Epithelial cell of umbilical artery (primary cell): ENCODE measurements at places on chromosomes 1 and 21. TPM values are rescaled to one million over a fixed set of nuclear protein-coding genes. Genes with fewer than 3 reads are reported as not detected.

SPOCD1 gene
- total RNA-seq = 19.8 and 23.6 TPM in 2 replicates

OR2T35 gene
- total RNA-seq = not detected in 2 replicates

KRTAP10-6 gene
- not detected in 2 replicates for total RNA-seq

VWA1 gene
- total RNA-seq = 0.91 and 1.6 TPM in 2 replicates

GUCA2B gene
- not detected in 2 replicates for total RNA-seq

GORAB gene
- total RNA-seq = 8.1 and 11.6 TPM in 2 replicates

HEYL gene
- total RNA-seq = under 0.01 TPM in 1 of 2 replicates, not detected in the other

KIF14 gene
- 8.8 and 10.9 TPM in 2 replicates for total RNA-seq

TGFB2 gene
- 6.8 and 25.4 TPM in 2 replicates for total RNA-seq

LCE2C gene
- not detected in 2 replicates for total RNA-seq

MRPS15 gene
- 82.8 and 97.4 TPM in 2 replicates for total RNA-seq

ATAD3B gene
- 28.1 and 28.3 TPM in 2 replicates for total RNA-seq

PIK3R3 gene
- 5.8 and 12.8 TPM in 2 replicates for total RNA-seq

LRRC38 gene
- total RNA-seq = not detected in 2 replicates

TNFRSF4 gene
- 0.61 and 0.65 TPM in 2 replicates for total RNA-seq

APCS gene
- not detected in 2 replicates for total RNA-seq

LCE6A gene
- not detected in 2 replicates for total RNA-seq

RUNX3 gene
- total RNA-seq = not detected in 2 replicates

DRAXIN gene
- total RNA-seq = 0.15 and 0.97 TPM in 2 replicates

ADCY10 gene
- total RNA-seq = under 0.01 TPM in 2 replicates

PLA2G2C gene
- not detected in 2 replicates for total RNA-seq

OR2L3 gene
- total RNA-seq = under 0.01 TPM in 1 of 2 replicates, not detected in the other

DNM3 gene
- total RNA-seq = 0.76 and 0.97 TPM in 2 replicates

SPRR2F gene
- not detected in 2 replicates for total RNA-seq

RTCA gene
- 49.5 and 53.9 TPM in 2 replicates for total RNA-seq

GBP4 gene
- 3.6 and 13.2 TPM in 2 replicates for total RNA-seq

NCAM2 gene
- 0.97 and 1.4 TPM in 2 replicates for total RNA-seq

AMPD1 gene
- not detected in 2 replicates for total RNA-seq

ESPN gene
- 0.30 and 1.3 TPM in 2 replicates for total RNA-seq

NVL gene
- total RNA-seq = 24.7 and 45.9 TPM in 2 replicates

RNF223 gene
- not detected in 2 replicates for total RNA-seq

IER5 gene
- total RNA-seq = 16.2 and 33.7 TPM in 2 replicates

WDR64 gene
- total RNA-seq = not detected in 2 replicates

CNTN2 gene
- not detected in 2 replicates for total RNA-seq

TSPEAR gene
- not detected in 2 replicates for total RNA-seq

CYP4A22 gene
- not detected in 2 replicates for total RNA-seq

S100A13 gene
- 143 and 172 TPM in 2 replicates for total RNA-seq

UBE2U gene
- total RNA-seq = not detected in 2 replicates

SLC44A5 gene
- 2.9 and 12.0 TPM in 2 replicates for total RNA-seq
